ENCODE measurements at places on chromosomes 3 and 15. TPM values are rescaled to one million over a fixed set of nuclear protein-coding genes. Genes with fewer than 3 reads are reported as not detected.

DNA sequence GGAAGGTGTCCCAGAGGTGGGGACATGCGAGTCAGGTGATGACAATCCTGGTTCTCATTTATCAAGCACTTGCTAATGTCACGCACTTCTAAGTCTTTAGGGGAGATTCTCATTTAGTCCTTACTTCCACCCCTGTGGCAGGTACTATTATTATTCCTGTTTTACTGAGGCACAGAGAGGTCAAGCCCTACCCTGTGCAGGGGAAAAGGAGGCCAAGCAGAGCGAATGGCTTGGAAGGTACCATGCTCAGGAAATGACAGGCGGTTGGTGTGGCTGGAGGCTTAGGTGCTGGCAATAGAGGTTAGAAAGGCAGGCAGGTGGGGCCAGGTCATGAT, 268.9 kb downstream of the UACA start:
- no peak for DNase-seq

The TMEM158 gene
- total RNA-seq: not detected

DNA sequence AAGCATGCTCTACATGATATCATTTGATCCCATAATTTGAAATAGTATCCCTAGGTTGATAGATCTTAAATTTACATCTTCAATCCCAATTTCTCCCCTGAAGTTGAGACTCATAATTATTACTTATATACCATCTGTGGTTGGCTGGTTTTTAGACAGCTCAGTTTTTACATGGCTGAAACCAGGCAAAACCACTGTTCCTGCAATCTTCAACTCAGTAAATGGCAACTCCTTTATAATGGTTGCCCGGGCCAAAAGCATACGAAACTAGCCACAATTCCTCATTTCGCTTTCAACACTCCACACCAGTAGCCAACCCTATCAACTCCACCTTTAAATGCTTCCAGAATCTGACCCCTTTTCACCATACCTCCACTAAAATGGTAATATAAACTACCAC, 118.5 kb downstream of the TGFBR2 start:
- no peak for DNase-seq

The RFTN1 gene
- 95.9 TPM for total RNA-seq
